Activated CD4-positive, alpha-beta T cell treated with anti-CD3 and anti-CD28 coated beads, Interleukin-2, amount 10 ng/mL, durations not matched to agents 24 days and 14 days (primary cell): ENCODE measurements at places on chromosomes 5 and 9. TPM values are rescaled to one million over a fixed set of nuclear protein-coding genes. Genes with fewer than 3 reads are reported as not detected.

GRCh38 chr5:130978475-130978874, 186.6 kb downstream of the HINT1 start:
- H3K27ac ChIP-seq: no peak overlapping the region
- DNase-seq: no peak
- no peaks in the 10 kb centered on the region for H3K4me1 ChIP-seq
- no peak overlapping the region for H3K4me3 ChIP-seq
- H3K27me3 ChIP-seq: peaks cover 6% of the 10 kb centered on the region

- H3K36me3 ChIP-seq: no peaks in the 10 kb centered on the region
- no peaks in the 10 kb centered on the region for H3K27me3 ChIP-seq
- no peak overlapping the region for H3K27ac ChIP-seq
- DNase-seq: no peak
- H3K4me3 ChIP-seq: no peak overlapping the region
Measured at GRCh38 chr5:61586096-61587084, 254.3 kb downstream of the ZSWIM6 start.

The CDKN2A gene
- total RNA-seq: 2.5 and 3.7 TPM in 2 replicates

The CLPTM1L gene
- 113 and 114 TPM in 2 replicates for total RNA-seq

The SPATA31C2 gene
- 0.09 and 0.24 TPM in 2 replicates for total RNA-seq
